Right ventricle myocardium inferior (tissue), 1 donor: ENCODE measurements at places on chromosomes 12 and 14. TPM values are rescaled to one million over a fixed set of nuclear protein-coding genes. Genes with fewer than 3 reads are reported as not detected.

The EML5 gene
- 0.27 TPM for total RNA-seq

DNA sequence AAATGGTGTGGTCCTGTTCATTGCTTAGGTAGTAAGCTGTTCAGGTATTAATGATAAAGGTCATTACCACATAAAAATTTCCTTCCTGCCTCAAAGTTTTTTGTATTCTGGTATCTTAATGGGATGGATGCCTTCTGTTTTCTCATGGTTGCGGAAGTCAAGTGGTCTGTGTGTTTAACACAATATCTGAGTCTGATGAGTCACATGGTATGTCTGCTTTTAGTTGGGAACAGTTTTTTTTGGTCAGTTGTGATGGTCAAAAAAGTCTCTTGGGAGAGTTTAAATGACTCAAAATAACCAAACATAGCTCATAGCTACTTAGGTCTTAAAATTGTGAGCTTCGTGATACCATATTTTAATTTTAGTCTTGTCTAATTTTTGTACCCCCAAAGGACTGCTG, 40.7 kb downstream of the STK38L start:
- no peak for DNase-seq

DNA sequence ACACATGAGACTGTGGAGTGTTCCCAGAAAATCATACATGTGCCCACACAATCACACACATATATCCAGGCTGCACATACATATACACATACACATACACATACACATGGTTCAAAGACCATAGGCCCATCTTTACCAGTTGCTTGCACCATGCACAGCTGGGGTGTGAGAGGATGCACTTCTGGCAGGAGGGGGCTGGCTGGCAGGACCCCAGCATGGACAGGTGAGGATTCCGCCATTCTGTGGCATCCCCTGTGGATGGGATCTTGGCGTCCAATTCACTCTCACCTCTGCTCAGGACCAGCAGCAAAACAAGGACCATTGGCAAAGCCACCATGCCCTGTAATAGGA, 7.0 kb downstream of the ITGB7 start:
- no peak for DNase-seq

- no peak for DNase-seq
Observed at GRCh38 chr12:67855103-67855502, 134.1 kb upstream of the IFNG-AS1 start.
